Ascending aorta (tissue), 2 donors: ENCODE measurements at places on chromosomes 2 and 18. TPM values are rescaled to one million over a fixed set of nuclear protein-coding genes. Genes with fewer than 3 reads are reported as not detected.

- no peaks in the 10 kb centered on the region for H3K4me1 ChIP-seq
- H3K4me3 ChIP-seq, result peak overlapping the region; percentile 17
- no peak for DNase-seq
- H3K36me3 ChIP-seq, result no peaks in the 10 kb centered on the region
Measured at GRCh38 chr2:236928380-236929037, 157.2 kb upstream of the COPS8 start.

DNA sequence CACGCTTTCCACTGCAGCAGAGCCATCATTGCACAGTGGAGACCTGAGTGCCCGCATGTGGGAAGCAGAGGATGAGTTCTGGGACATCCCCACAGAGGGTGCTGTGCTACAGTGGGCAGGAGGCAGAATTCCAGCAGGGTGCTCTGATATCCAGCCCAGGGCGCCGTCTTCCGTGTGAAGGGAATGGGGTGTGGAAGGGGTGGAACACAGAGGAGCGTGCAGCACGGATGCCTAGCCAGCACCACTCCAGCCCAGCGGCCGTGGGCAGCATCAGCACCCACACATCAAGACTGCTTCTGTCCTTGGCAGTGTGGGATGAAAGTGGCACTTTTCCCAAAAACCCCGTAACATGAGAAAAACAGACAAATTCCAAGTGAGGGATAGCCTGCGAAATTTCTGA is 134.3 kb downstream of the ZNF236 start:
- H3K4me1 ChIP-seq, result peaks cover 4% of the 10 kb centered on the region
- no peak overlapping the region for H3K27ac ChIP-seq
- H3K27me3 ChIP-seq, result no peaks in the 10 kb centered on the region
- DNase-seq, result no peak
- peaks cover 47% of the 10 kb centered on the region for H3K36me3 ChIP-seq

DNA sequence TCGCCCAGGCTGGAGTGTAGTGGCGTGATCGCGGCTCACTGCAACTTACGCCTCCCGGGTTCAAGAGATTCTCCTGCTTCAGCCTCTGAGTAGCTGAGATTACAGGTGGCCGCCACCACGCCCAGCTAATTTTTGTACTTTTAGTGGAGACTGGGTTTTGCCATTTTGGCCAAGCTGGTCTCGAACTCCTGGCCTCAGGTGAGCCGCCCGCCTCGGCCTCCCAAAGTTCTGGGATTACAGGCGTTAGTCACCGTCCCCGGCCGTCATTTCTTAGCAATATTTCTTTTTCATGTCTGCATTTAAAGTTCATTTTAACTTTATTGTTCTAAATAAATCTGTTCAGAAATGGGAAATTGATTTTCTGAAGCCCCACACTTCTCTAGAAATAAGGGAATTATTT is 597.3 kb upstream of the DDX18 start:
- H3K36me3 ChIP-seq, result no peaks in the 10 kb centered on the region
- no peaks in the 10 kb centered on the region for H3K27me3 ChIP-seq
- H3K4me1 ChIP-seq, result no peaks in the 10 kb centered on the region

- H3K27me3 ChIP-seq, result no peaks in the 10 kb centered on the region
- no peak overlapping the region for H3K4me3 ChIP-seq
- H3K4me1 ChIP-seq, result peaks cover 4% of the 10 kb centered on the region
- DNase-seq, result no peak
- H3K27ac ChIP-seq, result no peak overlapping the region
- H3K36me3 ChIP-seq, result no peaks in the 10 kb centered on the region
Measured at GRCh38 chr18:13606604-13607254, 119.6 kb downstream of the FAM210A start.

GRCh38 chr2:172096626-172097547 is 5.8 kb downstream of the DLX2 start:
- peaks cover 55% of the 10 kb centered on the region for H3K4me1 ChIP-seq
- H3K27ac ChIP-seq, result peak overlapping the region; percentile 2
- peak overlapping the region; percentile 48 for H3K4me3 ChIP-seq
- no peaks in the 10 kb centered on the region for H3K36me3 ChIP-seq
- H3K27me3 ChIP-seq, result peaks cover 78% of the 10 kb centered on the region

GRCh38 chr18:46001892-46002291 is 34.8 kb upstream of the EPG5 start:
- no peak for DNase-seq
- H3K27me3 ChIP-seq, result no peaks in the 10 kb centered on the region
- H3K27ac ChIP-seq, result no peak overlapping the region

GRCh38 chr2:108926561-108927380 is 62.2 kb downstream of the EDAR start:
- no peaks in the 10 kb centered on the region for H3K4me1 ChIP-seq
- no peak overlapping the region for H3K27ac ChIP-seq
- no peak for DNase-seq
- H3K4me3 ChIP-seq, result no peak overlapping the region
- H3K27me3 ChIP-seq, result no peaks in the 10 kb centered on the region

DNA sequence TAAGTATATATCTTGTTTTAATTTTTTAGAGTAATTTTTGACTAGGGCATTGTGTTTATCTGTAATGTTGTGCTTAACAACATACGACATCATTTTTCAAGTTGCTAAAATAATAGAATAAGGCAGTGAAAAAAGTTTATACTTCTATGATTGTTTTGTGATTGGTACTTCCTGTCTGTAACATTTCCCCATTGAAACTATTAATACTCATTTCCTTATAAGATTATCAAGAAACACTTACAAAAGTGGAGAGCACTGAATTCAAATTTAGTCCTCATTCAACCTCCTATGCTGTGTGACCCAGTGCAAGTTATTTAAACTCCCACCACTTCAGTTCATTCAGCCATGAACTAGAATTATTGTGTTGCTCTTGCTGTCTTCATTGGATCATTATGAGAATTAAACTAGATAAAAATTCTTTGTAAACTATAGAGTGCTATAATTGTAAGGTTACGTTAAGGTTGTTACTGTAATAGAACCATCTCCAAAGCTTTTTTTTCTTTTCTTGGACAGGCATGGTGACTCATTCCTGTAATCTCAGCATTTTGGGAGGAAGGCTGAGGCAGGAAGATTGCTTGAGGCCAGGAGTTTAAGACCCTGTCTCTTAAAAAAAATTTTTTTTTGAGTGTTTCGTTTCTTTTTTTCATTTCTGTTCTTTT is 2.8 kb downstream of the ETAA1 start:
- peaks cover 20% of the 10 kb centered on the region for H3K36me3 ChIP-seq
- peak overlapping the region; percentile 17 for H3K4me3 ChIP-seq
- no peaks in the 10 kb centered on the region for H3K4me1 ChIP-seq
- no peak for DNase-seq
- no peaks in the 10 kb centered on the region for H3K27me3 ChIP-seq

DNA sequence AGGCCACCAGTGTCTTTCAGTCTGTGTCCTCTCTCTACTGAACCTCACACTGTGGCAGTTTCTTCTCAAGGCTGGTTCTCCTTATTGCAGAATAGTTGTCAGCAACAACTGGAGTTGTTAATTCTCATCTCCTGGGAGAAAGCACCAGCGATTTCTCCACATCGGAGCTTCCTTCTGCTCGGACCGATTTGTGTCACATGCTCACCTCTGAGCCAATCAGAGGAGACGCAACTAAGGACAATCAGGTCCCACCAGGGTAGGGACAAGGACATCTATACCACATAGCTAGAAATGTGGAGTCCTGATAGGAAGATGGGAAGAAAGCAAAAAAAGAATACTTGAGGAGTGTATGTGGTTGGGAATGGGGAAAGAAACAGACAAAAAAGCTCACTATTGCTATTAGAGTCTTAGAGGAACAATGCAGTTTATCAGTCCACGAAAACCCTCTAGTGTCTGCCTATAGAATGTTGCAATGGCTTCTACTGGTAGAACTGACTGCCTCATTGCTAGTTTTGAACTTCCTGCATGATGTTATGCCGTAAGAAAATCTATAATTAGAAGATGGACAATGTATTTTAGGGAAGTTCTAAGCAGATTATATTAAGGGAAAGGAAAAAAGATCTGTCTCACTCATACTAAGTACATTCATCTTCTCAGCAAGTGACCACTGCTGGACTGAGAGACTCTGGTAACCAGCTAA is 169.7 kb downstream of the CDCA7 start:
- peak; percentile 67 for DNase-seq
- no peak overlapping the region for H3K27ac ChIP-seq
- H3K4me3 ChIP-seq, result no peak overlapping the region
- H3K27me3 ChIP-seq, result no peaks in the 10 kb centered on the region
- no peaks in the 10 kb centered on the region for H3K36me3 ChIP-seq

DNA sequence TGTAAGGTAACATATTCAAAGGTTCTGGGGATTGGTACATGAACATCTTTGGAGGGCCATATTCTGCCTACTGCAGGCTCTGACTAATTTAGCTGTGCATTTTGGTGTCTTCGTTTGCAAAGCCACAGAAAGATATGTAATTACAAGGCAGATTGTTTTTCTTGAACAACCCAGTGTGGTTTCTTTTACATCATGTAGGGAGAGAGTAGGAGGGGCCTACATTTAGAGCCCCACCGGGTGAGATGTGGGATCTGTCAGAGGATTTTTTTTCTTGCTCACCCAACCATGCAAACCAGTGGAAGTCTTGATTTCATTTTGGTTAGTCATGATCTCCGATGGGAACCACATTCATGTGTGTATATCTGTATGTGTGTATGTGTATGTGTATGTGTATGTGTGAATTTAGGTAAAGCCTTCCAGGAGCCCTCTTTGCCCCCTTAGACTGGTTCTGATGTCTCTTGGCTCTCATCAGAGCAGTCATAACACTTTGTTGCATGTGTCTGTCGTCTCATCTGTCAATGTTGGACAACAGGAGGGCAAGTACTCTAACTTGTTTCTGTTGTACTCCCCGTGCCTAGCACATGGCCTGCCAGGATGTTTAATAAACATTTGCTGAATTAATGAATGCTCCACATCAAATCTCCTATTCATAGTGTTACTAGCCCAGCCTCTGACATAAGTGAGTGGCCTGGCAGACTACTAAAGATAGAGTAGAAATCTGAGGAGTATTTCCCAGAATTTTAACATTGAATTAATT is 239.9 kb downstream of the MTX2 start:
- H3K36me3 ChIP-seq, result no peaks in the 10 kb centered on the region
- H3K27ac ChIP-seq, result no peak overlapping the region
- no peaks in the 10 kb centered on the region for H3K27me3 ChIP-seq
- H3K4me3 ChIP-seq, result no peak overlapping the region
- DNase-seq, result no peak
- no peaks in the 10 kb centered on the region for H3K4me1 ChIP-seq

GRCh38 chr2:197073701-197074433 is 147.4 kb upstream of the PGAP1 start:
- DNase-seq, result no peak
- H3K27ac ChIP-seq, result no peak overlapping the region
- H3K4me1 ChIP-seq, result peaks cover 8% of the 10 kb centered on the region
- no peaks in the 10 kb centered on the region for H3K27me3 ChIP-seq

DNA sequence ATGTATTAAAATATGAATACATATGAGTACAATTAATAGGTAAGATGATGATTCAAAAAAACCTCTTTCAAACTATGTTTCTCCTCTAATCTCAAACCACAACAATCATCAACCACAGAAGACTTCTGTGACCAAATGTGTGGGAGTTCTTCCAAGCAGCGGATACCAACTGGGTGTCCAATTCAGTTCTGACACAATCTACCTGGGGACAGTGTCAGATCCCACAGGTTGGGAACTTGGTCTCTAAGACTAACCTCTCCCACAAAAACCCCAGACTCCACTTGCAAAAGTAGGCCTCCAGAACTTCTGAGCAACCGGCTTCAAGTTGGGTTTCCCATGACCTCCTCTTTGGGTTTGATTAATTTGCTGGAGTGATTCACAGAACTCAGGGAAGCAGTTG is 26.9 kb downstream of the FASTKD1 start:
- H3K36me3 ChIP-seq, result peaks cover 6% of the 10 kb centered on the region
- H3K27ac ChIP-seq, result no peak overlapping the region
- H3K27me3 ChIP-seq, result no peaks in the 10 kb centered on the region
- no peak overlapping the region for H3K4me3 ChIP-seq
- no peak for DNase-seq
- no peaks in the 10 kb centered on the region for H3K4me1 ChIP-seq

- H3K4me3 ChIP-seq, result no peak overlapping the region
- H3K36me3 ChIP-seq, result no peaks in the 10 kb centered on the region
- no peak for DNase-seq
- H3K27me3 ChIP-seq, result no peaks in the 10 kb centered on the region
- H3K4me1 ChIP-seq, result no peaks in the 10 kb centered on the region
- no peak overlapping the region for H3K27ac ChIP-seq
Measured at GRCh38 chr18:41153871-41154270, 801.2 kb upstream of the PIK3C3 start.

DNA sequence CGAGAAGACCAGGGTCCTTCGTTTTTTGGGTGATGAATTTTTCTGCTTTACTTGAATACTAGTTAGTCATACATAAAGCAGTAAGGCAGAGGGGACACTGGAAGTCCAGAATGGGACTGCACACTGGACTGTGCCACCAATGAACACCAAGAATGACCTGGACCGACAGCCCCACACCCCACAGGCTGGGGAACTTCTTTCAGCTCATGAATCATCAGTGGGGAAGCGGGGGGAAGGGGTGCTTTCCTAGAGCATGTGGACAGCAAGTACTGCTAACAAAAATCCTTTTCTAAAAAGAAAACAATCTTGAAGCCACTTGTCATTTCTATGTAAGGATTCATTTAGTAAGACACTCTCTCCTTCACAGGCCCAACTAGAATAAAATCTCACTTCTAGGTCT is 86.0 kb downstream of the DTNB start:
- H3K27me3 ChIP-seq, result no peaks in the 10 kb centered on the region
- H3K36me3 ChIP-seq, result no peaks in the 10 kb centered on the region
- DNase-seq, result no peak

DNA sequence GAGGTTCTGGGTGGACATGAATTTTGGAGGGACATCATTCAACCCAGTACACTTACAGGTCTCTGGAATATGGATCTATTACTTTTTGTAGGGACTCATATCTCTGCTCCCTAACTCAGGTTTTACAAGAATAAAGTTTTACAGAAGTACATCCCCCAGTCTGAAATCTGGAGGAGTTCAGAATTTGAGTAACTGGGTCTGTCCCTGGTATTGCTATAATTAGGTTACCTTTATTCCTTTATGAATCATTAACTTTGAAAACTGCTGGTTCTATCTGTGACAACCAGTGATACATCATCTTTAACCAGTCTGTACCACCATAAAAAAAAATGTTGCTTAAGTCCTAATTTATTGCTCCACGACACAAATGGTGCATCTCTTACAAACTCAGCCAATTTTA is 59.9 kb downstream of the INSIG2 start:
- no peaks in the 10 kb centered on the region for H3K27me3 ChIP-seq
- no peak overlapping the region for H3K4me3 ChIP-seq
- no peaks in the 10 kb centered on the region for H3K4me1 ChIP-seq
- no peak for DNase-seq
- H3K27ac ChIP-seq, result no peak overlapping the region
- H3K36me3 ChIP-seq, result no peaks in the 10 kb centered on the region

GRCh38 chr2:198717451-198717850 is 740.3 kb downstream of the SATB2 start:
- no peak overlapping the region for H3K27ac ChIP-seq
- H3K27me3 ChIP-seq, result no peaks in the 10 kb centered on the region
- no peak for DNase-seq
- H3K4me1 ChIP-seq, result no peaks in the 10 kb centered on the region
- H3K4me3 ChIP-seq, result no peak overlapping the region
- H3K36me3 ChIP-seq, result no peaks in the 10 kb centered on the region

Gene PGAP1
- total RNA-seq, result 2.3 TPM

Gene CFAP65
- total RNA-seq, result not detected

Gene LYPD1
- total RNA-seq, result not detected

Gene KCNG2
- not detected for total RNA-seq

Gene HAUS1
- total RNA-seq, result 5.0 TPM

Gene RESP18
- total RNA-seq, result not detected

Gene REEP1
- total RNA-seq, result 6.4 TPM

Gene FEV
- total RNA-seq, result not detected

Gene TNFAIP6
- 13.6 TPM for total RNA-seq
